Pulmonary artery endothelial cell (primary cell): ENCODE measurements at places on chromosomes 3 and 15. TPM values are rescaled to one million over a fixed set of nuclear protein-coding genes. Genes with fewer than 3 reads are reported as not detected.
A peak's percentile ranks its signal among the peaks of the same experiment; 100 is the strongest.

GRCh38 chr3:143465666-143466065 is 346.1 kb downstream of the CHST2 start:
- no peak for DNase-seq

- DNase-seq: no peak
Measured at GRCh38 chr3:130509008-130509407, 8.0 kb upstream of the COL6A6 start.

DNA sequence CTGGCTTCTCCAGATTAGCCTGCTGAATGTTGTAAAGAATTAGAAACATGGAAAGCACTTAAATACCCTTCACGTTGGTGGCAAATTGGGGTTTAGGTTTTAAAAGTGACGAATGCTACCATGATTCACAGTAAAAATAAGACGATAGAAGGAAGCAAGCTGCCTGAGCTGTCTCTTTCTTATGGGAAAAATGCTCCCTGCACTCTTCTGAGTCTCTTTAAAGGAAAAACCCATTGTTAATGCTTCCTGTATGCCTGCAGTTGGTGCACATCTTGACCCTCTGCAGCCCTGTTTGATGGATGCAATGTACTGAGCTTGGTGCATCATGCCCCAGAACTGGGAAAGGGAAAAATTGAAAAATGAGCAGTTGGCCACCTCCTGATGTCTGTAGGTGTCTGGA is 258.6 kb upstream of the RASGRP1 start:
- peak; percentile 94 for DNase-seq

DNA sequence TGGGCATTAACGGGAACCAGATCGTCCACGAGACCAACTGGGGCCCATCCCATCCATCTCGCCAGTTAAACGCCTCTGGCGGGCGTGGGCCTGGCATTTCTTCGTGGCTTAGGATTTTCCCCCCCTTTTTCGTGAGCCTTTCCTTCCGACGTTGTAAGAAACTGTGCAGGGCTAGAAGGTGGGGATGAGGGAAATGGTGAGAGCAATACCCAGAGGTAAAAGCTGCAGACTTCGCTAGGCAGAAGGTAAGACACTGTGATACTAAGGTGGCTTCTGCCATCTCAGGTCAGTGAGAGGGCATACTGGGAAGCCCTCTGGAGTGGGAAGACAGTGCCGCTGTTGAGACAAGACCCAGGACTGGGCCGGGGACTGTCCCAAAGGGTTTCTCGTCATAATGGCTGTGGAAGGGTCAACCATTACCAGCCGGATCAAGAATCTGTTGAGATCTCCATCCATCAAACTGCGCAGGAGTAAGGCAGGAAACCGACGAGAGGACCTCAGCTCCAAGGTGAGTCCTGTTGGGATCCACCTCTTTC is 666 bp downstream of the MAPKBP1 start:
- no peak for DNase-seq

- DNase-seq: no peak
Measured at GRCh38 chr3:144921710-144922109, 950.1 kb downstream of the DIPK2A start.

GRCh38 chr3:150414959-150415358 is 6.9 kb downstream of the TSC22D2 start:
- no peak for DNase-seq

DNA sequence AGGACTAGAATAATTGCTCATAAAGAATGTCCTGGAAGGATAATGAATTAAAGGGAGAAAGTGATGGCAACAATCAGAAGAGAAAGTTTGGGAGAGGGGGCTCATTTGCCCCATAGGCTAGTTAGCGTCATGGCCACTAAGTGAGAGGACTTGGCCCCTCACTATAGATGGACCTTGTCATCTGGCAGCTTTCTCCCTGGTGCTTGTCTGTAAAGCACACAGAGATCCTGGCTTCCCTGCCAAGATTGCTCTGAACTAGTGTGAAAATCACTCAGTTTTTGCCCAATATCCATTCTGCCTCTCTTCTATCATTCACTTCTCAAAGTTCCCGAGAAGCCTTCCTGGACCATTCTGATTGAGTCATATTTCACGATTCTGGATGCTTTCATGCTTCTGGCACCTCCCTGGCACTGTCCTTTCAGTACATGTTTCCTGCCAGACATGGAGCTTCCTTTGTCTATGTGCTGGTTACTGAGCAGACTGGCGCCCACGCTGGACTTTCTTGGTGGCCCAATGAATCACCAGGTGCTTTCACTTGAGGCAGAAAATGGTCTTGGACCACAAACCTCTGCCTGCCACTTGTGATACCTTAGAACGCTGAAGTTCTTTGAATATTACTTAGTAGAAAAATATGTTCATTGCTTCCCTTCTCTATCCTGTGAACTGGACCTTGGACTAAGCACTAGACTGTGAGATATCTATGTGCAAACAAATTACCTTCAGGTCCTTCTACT is 709.6 kb upstream of the CFAP20DC start:
- DNase-seq: no peak

- peak; percentile 26 for DNase-seq
Measured at GRCh38 chr3:34106879-34107278, 308.4 kb downstream of the PDCD6IP start.

DNA sequence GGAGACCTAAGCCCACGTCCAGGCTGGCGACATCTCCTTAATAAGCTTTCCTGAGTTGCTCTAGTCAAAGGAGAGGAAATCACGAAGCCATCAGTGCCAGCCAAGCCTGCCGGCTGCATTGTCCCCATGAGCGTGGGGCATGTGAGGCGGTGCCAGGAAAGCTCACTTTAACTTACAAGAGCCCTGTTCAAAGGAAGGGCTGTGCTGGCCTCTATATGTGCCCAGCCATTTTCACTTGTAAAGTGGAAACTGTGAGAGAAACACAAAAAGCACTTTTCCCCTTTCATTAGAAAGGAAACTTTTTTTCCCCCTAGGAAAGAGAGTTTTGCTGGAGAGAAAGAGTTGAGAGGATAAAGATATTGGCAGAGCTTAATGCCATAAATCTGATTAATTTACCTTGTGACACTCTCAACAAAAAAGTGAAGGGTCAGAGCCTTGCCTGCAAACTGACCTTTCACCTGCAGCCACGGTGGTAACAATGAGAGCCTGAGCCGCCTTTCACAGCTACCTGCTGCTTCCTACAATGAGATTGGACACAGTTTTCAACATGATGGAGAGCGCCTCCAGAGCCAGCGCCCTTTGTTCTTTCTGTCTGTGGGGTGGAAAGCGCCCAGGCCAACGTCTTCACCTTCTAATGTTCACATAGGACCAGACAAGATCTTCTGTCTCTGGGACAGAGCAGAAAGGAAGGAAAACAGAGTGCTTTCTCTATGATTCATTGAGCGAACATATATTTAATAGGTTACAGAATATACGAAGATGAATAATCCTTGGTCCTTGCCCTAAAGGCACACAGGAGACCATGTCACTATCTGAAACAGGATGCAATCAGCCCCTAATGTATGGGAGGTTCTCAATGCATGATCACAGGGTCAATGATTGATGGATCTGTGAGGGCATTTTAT is 233.1 kb upstream of the HES1 start:
- no peak for DNase-seq

GRCh38 chr15:69289342-69290146 is 9.2 kb upstream of the PAQR5 start:
- DNase-seq: no peak

Gene GPR171
- not detected in 2 replicates for total RNA-seq
